Stimulated activated CD4-positive, alpha-beta T cell treated with anti-CD3 and anti-CD28 coated beads, Interleukin-12 subunit alpha, Interleukin-12 subunit beta, amount 100 ng/mL, for 4 hours (primary cell): ENCODE measurements at places on chromosomes 16 and 17.

DNA sequence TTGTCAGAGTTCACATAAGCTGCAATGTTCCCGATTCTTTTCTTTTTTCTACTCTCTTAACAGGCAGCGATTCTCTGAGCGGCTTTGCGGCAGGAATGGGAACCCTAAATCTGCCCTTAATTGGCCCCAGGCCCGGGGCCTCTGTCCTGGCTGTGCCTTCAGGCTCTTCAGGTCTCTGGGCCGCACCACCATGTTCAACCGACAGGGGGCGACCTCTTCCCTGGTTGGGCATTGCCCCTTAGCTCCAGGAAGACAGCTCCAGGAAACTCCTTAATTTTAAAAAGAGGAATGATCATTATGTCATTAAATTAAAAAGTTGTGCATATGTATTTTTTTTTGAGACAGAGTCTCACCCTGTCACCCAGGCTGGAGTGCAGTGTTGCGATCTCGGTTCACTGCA lies 20.3 kb downstream of the CACNG5 start:
- peak; percentile 6 for DNase-seq

- no peak for DNase-seq
These were observed 38.0 kb downstream of the TMC7 start for GRCh38 chr16:19021747-19022146.

GRCh38 chr17:73851921-73852320 lies 207.7 kb upstream of the SDK2 start:
- DNase-seq: no peak

DNA sequence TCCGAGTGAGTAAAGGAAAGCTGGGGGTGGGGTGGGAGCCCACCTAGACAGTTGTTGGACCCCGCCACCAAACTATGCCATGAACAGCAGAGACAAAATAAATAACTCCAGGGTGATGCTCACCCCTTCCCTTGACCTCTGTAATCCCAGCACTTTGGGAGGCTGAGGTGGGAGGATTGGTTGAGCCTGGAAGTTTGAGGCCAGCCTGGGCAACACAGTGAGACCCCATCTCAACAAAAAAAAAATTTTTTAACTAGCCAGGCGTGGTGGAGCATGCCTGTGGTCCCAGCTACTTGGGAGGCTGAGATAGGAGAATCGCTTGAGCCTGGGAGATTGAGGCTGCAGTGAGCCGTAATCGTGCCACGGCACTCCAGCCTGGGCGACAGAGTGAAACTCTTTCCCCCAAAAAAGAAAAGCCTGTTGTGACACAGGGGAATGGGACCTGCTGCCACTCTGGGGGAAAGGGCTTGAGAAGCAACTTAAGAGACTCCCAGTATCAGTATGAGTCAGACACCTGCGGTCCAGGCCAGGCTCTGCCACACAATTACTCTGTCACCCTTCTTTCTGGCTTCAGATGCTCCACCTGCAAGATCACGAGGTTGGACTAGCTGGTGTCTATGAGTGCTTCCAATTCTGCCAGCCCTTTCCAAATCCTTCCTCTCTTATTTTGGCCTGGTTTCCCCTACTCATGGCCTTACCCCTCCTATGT lies 5.0 kb downstream of the SGCA start:
- no peak for DNase-seq

GRCh38 chr16:23549938-23550337 lies 7.2 kb downstream of the EARS2 start:
- no peak for DNase-seq

DNA sequence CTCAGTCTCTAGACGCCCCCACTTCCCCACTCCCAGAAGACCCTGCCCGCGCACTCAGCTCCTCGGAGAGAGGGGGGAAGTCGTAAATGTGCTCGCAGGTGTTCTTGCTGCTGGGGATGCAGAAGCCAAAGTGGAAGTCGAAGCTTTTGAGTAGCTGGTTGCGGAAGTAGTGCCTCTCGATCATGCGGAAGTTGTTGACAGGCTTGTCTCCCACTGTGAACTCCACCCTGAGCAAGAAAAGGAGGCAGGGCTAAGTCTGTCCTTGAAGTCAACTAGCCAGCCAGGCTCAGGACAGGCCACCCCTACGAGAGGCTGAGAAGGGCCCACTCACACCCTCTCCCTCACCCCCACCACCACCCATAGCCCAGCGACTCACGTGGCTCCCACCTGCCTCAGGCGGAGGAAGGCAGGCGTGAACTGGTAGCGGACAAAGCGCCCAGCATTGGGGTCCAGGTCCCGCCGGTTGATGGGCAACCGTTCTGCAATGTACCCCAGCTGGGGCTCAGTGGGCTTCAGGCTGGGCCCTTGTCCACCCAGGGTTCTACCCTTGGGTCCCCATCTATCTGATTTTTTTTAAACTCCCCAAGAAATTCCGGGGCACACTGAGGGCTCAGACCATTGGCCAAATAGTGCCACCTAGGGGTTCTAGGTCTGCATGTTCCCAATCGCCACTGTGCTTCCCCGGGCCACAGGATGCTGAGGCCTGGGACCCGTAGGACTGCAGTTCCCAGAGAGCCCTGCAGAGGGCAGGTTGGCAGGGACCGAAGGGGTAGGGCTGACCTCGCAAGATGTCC lies 4.6 kb downstream of the UNC119 start:
- peak; percentile 67 for DNase-seq

GRCh38 chr16:85755929-85756768 lies 5.3 kb upstream of the C16orf74 start:
- no peak for DNase-seq

DNA sequence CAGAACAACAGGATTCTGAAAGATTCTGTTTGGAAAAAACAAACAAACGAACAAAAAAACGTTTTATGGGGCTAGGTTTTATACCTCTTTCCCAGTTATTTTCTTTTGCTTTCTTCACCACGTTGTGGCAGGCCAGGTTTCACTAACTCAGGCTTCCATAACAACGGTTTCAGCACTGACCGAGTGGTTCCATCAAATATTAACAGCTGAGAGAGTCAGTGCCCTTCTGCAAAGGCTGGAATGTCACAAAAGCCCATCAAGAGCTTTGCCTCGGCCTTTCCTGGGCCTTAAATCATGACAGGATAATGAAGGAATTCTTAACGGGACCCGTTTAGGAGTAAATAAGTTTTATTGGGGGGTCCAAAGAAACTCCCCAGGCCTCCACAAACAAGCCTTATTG lies 34.2 kb downstream of the MPHOSPH6 start:
- DNase-seq: no peak

- no peak for DNase-seq
These were observed 438.0 kb upstream of the ZFHX3 start for GRCh38 chr16:73485880-73486279.

DNA sequence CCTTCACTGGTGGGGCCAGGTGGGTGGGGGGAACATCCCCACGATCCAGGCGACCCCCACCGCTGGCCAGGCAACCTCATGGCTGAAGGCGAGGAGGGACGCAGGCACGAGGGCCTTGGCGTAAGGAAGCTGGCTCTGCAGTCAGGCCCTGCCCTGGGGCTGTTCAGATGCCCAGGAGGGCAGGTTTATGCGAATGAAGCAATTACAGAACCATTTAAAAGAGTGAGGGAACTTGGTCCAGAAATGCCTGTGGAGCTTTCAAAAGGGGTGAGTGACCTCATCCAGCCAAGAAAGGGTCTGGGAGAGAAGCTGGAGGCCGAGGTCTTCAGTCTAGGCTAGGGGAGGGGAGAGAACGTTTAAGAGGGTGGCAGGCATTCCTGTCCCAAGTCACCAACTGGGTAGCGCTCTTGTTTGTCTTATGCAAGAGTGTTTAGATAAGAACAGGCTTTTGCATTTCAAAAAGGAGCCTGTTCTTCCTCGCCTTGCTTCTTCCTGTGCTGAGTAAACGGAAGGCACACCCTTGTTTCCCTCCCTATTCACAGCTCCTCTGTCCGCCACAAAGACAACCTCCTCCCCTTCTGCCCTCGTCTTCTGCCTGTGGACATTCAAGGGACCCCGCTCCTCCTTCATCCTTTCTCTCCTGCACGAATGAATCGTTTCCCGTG lies 183.5 kb upstream of the SDK2 start:
- DNase-seq: no peak

- DNase-seq: no peak
These were observed 568.2 kb upstream of the EEF2KMT start for GRCh38 chr16:5665834-5666233.

DNA sequence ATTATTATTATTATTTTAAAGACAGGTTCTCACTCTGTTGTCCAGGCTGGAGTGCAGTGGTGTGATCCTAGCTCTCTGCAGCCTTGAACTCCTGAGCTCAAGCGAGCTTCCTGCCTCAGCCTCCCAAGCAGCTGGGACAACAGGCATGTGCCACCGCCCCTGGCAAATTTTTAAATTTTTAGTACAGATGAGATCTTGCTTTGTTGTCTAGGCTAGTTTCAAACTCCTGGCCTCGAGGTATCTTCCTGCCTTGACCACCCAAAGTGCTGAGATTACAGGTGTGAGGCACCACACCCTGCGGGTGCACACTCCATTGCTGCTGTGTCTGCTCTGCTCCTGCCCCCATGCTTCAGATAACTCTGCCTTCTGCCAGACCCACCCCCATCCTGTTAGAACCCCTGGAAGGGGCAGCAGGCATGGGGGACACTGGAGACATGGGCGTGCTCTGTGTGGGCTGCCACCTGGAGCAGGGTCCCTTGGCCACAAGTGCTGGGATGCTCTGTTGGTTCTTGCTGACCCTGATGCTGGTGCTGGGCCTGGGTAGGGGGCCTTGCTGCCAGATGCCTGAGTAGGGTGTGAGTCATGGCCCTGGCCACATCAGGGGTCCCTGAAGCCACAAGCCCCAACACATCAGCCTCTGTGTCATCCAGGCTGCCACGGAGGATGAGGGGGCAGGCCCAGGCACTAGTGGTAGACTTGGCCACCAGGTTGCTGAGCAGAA lies 2.6 kb downstream of the GGT6 start:
- no peak for DNase-seq

- DNase-seq: no peak
These were observed 3.3 kb downstream of the TPSD1 start for GRCh38 chr16:1258906-1259759.

DNA sequence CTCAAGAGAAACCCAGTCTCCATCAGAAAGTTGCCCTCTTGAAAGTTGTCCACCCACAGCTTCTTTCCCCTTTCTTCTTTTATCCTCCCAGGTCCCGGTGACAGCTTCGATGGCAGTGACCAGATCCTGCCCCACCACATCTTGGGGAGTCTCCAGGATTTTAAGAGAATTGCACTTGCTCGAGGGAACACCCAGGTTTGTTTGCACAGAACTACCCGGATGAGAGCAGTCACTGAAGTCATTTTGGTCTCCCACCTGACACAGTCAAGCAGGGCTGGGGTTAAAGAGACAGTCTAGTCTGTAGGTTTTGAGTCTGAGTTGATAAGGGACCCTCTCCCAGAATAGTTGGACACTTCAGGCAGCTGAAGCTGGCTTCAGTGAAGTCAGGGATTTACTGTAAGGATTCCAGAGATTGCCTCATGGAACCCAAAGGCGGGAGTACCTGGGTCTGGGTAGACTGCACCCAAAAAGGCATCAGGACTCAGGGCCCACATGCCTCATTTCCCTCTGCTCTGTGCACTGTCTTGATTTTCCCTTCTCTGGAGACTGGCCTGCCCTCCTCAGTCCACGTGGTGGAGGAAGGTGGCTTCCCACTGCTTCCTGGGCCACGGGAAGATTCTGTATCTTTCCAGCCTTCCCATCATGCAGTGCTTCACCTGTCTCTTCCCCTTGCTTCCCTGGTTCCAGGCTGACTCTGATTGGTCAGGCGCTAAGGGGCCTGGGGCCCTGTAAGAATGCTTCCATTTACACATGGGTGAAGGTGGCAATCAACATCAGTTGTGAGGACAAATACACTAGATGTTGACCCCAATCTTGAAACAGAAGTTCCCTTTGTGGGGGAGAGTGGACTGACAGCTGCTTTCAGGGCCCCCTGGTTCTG lies 9.5 kb downstream of the MYCBPAP start:
- no peak for DNase-seq

DNA sequence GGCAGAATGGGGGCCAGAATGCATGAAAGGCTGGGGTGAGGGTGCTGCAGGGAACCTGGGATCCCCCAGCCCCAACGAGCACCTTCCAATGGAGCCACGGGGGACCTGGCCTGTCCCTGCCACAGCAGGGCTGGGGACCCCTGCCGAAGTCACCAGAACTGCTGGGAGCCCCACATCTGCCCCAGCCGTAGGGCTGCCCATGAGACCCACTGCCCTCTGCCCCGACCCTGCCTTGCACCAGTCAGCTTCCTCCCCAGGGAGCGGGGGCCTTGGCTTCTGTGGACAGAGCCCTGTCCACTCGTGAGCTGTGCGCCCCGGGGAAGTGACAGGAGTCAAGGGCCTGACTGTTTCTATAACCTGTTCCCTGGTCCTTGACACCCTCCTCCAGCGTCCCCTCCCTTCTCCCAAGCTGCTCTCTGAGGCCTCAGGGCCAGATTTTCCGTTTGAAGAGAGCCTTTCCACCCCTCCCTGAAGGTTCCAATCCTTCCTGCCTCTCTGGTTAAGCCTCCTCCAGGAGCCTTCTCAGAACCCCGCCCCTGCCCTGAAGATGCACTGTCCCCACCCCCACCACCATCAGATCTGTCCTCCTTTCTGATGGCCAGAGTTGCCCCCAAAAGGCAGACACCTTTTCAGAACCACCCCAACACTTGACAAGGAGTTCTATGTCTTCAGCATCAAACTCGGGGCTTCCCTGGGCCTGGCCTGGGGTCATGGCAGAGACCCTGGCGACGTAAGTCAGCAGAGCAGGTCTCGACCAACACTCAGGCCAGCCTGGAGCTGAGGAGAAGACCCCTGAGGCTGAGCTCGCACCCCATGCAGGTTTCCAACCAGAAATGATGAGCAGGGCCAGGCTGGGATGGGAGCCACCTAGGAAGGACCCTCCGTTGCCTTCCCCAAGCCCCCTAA lies 10.7 kb upstream of the PRR29 start:
- DNase-seq: no peak

DNA sequence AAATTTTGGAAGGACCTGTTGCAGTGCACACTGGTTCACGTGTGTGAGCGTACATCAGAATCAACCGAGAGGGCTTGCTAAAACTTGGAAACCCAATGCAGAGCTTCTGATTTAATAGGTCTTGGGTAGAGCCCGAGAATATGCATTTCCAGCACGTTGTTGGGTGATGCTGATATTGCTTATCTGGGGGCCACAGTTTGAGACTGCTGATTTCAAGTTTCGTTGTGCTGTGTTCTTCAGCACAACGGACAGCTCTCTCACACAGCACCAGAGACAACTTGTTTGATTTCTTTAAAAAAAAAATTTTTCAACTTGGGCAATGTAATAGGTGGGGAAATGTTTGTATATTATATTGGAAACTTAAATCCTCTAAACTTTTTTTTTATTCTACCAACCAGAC lies 9.4 kb downstream of the OR4D2 start:
- no peak for DNase-seq

DNA sequence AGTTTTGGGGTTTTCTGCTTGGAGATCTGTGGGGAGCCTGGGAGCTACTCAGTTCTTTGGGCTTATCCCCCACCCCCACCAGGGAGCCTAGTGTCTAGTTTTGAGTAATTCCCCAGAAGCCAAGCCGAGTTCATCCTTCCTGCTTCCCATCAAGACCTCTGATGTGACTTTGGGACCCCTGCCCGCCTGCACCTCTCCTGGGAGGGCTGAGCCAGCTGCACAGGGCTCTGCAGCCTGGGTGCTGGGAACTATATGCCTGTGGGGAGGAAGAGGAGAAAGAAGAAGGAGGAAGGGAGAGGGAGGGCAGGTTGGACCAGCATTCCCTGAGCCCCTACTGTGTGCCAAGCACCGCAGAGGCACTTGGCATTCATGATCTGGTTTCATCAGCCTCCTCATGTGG lies 178.9 kb downstream of the TMEM132E start:
- DNase-seq: no peak
